ENCODE measurements at places on chromosomes 3 and 15.

GRCh38 chr15:91625506-91625905 is 228.0 kb upstream of the SLCO3A1 start:
- no peak for DNase-seq

- no peak for DNase-seq
These were observed 8.8 kb upstream of the MAGI1 start for GRCh38 chr3:66047311-66048050.

DNA sequence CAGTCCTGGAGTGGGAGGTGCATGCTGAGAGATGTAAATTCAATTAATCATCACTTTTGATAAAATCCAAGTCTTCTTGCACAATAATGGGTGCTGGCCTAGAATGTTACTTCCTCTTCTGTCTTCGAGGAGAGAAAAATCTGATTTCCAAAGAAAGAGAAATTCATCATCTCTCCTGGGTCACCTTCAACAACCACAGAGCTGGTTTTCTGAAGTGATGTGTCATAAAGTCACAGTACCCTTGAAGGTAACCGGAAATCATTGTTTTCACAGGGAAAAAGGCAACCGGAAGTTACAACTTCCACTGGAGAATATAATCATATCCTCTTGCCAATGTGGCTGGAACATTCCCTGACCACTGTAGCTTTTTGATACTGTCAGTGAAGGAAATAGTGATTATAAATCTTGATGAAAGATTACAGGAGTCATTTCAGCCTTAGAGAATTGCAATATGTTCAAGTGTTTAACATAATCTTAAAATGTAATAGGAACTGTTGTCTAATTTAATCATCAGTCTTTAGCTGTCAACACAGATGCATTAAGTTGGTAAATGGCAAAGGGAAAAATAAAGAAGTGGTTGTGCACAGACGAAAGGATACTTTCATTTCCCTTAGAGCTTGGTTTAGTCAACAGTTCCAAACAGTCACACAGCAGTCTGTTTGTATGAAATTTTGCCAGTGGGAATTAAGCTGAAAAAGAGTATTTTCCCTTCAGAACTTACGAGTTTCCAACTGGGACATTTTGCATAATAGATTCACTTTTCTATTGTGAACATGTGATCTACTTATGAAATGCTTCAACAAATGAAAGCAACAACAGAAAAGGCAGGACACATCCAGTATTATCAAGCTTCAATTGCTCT is 106.5 kb upstream of the SLC4A7 start:
- DNase-seq = no peak

- no peak for DNase-seq
These were observed 38.7 kb downstream of the C3orf38 start for GRCh38 chr3:88188436-88188835.

DNA sequence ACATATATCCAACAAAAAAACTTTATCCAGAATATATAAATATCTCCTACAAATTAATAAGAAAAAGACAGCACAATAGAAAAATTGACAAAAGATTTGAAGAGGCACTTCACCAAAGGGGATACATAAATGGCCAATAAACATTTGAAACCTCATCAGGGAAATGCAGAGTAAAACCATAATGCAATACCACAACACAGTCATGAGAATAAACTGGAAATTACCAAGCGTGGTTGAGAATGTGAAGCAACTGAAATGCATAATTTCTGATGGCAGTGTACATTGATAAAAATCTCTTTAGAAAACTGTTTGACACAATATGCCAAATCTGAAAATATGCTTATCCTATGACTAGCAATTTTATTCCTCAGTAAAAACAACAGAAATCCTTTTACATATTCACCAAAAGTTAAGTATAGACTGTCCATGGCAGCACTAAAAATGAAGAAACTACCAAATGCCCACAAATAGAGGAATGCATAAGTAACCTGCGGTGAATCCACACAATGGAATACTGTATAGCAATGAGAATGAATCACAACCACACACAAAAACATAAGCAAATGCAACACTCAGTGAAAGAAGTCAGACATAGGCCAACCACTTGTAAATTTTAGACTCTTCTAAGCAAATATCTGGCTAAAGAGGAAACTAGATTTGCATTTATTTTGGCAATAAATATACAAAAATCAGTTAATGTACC is 7.9 kb downstream of the LYZL4 start:
- DNase-seq = no peak

- DNase-seq = no peak
These were observed 43.7 kb downstream of the PCSK6 start for GRCh38 chr15:101445562-101446517.

- no peak for DNase-seq
These were observed 535 bp downstream of the C2CD4B start for GRCh38 chr15:62164396-62165103.

GRCh38 chr15:90000186-90001001 is 730 bp upstream of the ZNF710 start:
- no peak for DNase-seq

DNA sequence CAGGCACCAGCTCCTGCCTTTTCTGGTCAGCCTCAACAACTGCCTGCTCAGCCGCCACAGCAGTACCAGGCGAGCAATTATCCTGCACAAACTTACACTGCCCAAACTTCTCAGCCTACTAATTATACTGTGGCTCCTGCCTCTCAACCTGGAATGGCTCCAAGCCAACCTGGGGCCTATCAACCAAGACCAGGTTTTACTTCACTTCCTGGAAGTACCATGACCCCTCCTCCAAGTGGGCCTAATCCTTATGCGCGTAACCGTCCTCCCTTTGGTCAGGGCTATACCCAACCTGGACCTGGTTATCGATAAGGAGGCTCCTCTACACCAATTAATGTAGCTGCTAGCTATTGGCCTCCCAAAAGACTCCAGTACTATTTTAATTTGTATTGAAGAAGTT is 38.9 kb downstream of the TFG start:
- DNase-seq = no peak

GRCh38 chr15:74783072-74783807 is 1.4 kb downstream of the CSK start:
- DNase-seq = no peak

DNA sequence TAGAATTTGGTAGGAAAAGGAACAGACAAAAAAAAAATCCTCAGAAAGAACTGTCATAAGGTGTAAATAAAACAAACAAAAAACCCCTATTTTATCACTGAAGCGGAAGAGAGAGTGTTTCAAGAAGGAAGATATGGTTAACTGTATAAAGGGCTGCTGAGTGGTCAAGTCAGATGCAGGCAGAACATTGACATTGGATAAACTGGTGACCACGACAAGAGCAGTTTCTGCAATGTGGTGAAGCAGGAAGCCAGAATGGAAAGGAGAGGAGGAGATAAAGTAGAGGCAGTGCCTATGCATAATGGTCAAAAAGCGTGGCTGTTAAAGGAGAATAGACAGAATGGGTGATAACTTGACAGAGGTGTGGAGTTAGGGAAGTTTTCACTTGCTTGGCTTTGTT is 75.3 kb downstream of the CYP19A1 start:
- DNase-seq = no peak

DNA sequence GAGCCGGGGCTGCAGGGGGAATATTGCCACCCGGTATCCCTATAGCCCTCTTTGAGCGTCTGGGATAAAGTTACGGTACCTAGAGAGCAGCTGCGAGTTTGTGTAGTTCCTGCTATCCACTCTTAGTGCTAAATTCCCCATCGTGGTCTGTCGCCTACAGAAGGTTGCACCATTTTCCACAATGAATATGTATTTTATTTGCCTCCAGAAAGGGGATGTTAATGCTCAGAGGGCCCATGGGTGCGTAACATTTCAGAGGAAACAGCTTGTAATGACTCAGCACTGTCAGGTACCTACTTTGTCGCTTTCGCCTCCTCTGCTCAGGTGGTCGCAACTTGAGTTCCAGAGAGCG is 1.1 kb downstream of the SLCO3A1 start:
- DNase-seq = no peak

GRCh38 chr3:170477395-170477794 is 58.7 kb downstream of the CLDN11 start:
- no peak for DNase-seq

DNA sequence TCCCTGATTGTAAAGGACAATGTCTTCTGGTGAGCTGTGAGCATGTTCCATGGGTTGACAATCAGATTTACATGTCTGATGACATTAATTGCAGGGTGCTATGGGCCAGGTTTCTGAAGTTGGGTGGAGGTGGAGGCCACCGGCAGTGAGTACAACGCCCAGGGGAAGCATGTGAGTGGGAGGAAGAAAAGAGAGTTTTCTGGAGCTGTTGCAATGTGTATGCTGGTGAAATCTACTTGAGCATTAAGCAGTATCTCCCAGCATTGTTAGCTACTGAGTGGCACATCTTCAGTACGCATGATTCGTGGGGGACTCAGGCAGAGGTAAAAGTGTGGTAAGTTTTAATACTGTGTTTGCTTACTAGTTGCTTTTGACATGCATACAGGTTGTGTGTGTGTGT is 26.6 kb downstream of the TMEM45A start:
- no peak for DNase-seq

GRCh38 chr3:69232482-69232881 is 110.1 kb upstream of the LMOD3 start:
- DNase-seq = no peak

- DNase-seq = no peak
These were observed 59.7 kb upstream of the GK5 start for GRCh38 chr3:142285083-142285517.

DNA sequence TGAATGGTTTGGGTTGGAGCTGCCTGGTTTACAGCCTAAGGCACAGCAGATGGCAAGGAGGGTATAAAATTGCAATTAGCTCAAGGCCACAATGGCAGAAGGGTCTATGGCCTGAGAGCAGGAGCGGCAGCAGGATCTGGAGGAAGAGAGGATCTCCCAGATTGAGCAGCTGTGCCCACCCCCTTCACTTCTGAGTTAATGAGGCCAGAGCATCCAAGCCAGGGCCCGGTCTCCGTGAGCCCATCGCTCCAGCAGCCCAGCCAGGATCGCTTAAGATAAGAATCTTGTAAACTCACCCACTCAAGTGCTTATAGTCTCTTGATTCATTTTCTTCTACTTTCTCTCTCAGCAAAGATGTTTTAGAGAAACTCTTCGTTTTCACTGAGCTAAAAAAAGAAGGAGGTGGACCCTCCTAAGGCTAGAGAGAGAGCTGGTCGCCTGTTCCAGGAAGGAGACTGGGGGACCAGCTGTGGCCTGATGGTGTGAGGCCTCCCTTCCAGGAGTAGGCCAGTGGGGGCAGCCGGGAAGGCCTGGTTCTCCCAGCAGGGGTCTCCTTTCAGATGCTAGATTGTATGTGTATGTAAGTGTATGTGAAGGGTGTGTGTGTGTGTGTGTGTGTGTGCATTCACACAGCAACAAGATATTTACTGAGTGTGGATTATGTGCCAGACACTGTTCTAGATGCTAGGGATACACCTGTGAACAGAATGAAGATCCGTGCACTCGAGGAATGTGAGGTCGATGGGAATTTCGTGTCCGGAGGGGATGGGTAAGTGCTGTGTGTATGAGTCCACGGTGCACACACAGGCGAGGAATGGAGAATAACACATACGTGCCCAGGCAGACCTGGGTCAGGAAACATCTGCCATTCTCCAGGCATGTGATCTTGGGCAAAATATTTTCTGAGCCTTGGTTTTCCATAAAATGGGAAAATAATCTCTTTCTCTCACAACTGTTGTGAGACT is 18.6 kb downstream of the MAGEF1 start:
- DNase-seq = no peak

- no peak for DNase-seq
These were observed 45.1 kb downstream of the CMTM7 start for GRCh38 chr3:32436816-32437189.

GRCh38 chr15:41487802-41488201 is 5.9 kb upstream of the ITPKA start:
- no peak for DNase-seq

- no peak for DNase-seq
These were observed 5.3 kb upstream of the BCL6 start for GRCh38 chr3:187750513-187751123.

DNA sequence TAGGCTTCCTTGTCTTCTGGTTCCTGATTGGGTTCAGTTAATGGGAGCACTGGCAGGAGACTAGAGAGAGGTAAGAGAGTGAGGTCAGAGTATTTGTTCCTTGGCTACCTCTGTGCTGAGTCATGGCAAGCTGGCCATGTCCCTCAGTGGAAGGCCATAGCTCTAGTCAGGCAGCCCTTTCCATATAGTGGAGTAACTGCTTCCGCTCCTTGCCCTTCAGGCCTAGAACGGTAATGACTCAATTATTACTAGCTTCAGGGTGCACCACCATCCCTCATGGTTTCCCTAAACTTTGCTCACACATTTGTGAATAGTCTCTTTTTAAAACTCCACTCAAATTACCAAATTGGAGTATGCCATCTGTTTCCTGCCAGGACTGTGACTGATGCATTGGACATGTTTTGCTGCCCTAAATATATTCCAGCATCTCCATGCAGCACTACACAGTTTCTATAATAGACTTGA is 10.5 kb upstream of the ANO10 start:
- no peak for DNase-seq

DNA sequence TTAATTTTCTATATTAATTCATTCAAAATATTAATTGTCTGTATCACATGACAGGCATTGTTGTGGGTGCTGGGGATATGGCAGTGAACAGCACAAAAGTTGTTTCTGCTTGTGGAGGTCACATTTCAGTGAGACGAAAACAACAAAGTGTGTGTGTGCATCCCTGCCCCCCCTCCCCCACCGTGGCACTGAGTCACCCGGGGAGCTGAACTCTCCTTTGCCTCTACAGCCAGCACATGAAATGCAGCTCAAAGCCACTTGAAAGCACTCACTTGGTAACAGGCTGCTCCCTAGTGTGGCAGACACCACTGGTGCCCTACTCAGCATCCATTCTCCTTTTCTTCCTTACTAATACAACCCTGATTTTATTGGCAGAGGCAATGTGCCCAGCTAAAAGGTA is 16.9 kb upstream of the SCAMP5 start:
- no peak for DNase-seq

GRCh38 chr3:48518069-48518468 is 14.1 kb upstream of the SHISA5 start:
- no peak for DNase-seq

Measured in stimulated activated CD8-positive, alpha-beta memory T cell treated with anti-CD3 and anti-CD28 coated beads, Interleukin-2, amount 100 ng/mL, for 1 hour (primary cell).